ENCODE measurements at places on chromosomes 11 and 22. TPM values are rescaled to one million over a fixed set of nuclear protein-coding genes. Genes with fewer than 3 reads are reported as not detected.

The SRPRA gene
- 13.9 TPM for total RNA-seq

The TUB gene
- total RNA-seq = 12.1 TPM

The LYVE1 gene
- total RNA-seq = 10.7 TPM

The OR8D4 gene
- not detected for total RNA-seq

The KIRREL3 gene
- 1.7 TPM for total RNA-seq

The NCAM1 gene
- 31.9 TPM for total RNA-seq

The PPP2R5B gene
- total RNA-seq = 25.7 TPM

The GPR83 gene
- total RNA-seq = not detected

DNA sequence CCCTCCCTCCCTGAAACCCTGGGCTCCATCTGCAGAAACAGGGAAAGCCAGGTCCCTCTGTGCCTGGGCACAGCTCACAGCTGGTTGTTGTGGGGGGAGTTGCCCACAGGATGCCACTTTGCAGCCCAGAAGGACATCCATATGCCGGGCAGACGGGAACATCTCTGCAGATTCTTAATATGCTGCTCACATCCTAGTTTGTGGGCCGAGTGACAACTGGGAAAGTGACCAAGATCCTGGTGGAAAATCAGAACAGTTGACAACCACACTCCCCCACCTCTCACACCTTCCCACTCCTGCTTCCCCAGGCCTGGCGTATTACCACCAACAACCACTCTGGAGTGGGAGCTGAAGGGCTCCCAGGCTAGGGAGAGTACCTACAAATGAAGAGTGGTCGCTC, 7.3 kb upstream of the SCGB1A1 start:
- no peak for DNase-seq
- no peaks in the 10 kb centered on the region for H3K27me3 ChIP-seq
- H3K4me1 ChIP-seq = no peaks in the 10 kb centered on the region
- H3K4me3 ChIP-seq = no peak overlapping the region
- no peaks in the 10 kb centered on the region for H3K36me3 ChIP-seq
- no peak overlapping the region for H3K27ac ChIP-seq

- no peak overlapping the region for H3K27ac ChIP-seq
- no peak overlapping the region for H3K4me3 ChIP-seq
- DNase-seq = no peak
- H3K27me3 ChIP-seq = no peaks in the 10 kb centered on the region
These were observed 10.7 kb downstream of the VSIG10L2 start for GRCh38 chr11:125956391-125957134.

- peaks cover 7% of the 10 kb centered on the region for H3K4me1 ChIP-seq
- H3K27me3 ChIP-seq = no peaks in the 10 kb centered on the region
- H3K36me3 ChIP-seq = no peaks in the 10 kb centered on the region
- no peak overlapping the region for H3K4me3 ChIP-seq
- DNase-seq = no peak
These were observed 61.7 kb downstream of the CHRDL2 start for GRCh38 chr11:74669211-74670160.

DNA sequence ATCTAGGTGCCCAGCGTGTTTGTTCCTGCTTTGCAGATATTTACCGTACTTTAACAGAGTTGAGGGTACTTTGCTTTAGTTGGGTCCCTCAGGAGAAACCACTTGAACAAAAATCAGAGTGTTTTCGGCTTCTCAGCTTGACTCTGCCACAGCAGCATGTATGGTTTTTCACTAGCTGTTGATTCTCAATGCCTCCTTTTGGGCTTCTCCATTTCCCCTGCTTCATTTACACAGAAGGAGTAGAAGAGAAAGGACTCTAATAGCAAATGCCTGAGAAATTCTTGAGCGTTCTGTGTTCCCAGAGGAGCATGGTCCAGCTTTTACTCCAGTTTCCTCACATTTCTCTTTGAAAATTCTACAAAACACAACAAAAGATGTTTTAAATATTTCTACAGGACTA, 252.1 kb upstream of the CCDC179 start:
- no peak for DNase-seq
- peaks cover 8% of the 10 kb centered on the region for H3K4me1 ChIP-seq
- no peaks in the 10 kb centered on the region for H3K27me3 ChIP-seq

- peaks cover 15% of the 10 kb centered on the region for H3K27me3 ChIP-seq
- no peak overlapping the region for H3K27ac ChIP-seq
- no peaks in the 10 kb centered on the region for H3K36me3 ChIP-seq
- peaks cover 8% of the 10 kb centered on the region for H3K4me1 ChIP-seq
- DNase-seq = no peak
These were observed 13.3 kb downstream of the WT1 start for GRCh38 chr11:32421992-32422391.

GRCh38 chr11:111513240-111513605, 1.0 kb upstream of the BTG4 start:
- H3K36me3 ChIP-seq = no peaks in the 10 kb centered on the region
- no peak overlapping the region for H3K27ac ChIP-seq
- DNase-seq = no peak
- peaks cover 55% of the 10 kb centered on the region for H3K27me3 ChIP-seq
- peaks cover 26% of the 10 kb centered on the region for H3K4me1 ChIP-seq

GRCh38 chr11:116179401-116179800, 593.4 kb downstream of the BUD13 start:
- no peak overlapping the region for H3K27ac ChIP-seq
- no peaks in the 10 kb centered on the region for H3K36me3 ChIP-seq
- no peak for DNase-seq
- H3K4me1 ChIP-seq = peaks cover 8% of the 10 kb centered on the region
- H3K4me3 ChIP-seq = no peak overlapping the region
- H3K27me3 ChIP-seq = no peaks in the 10 kb centered on the region

DNA sequence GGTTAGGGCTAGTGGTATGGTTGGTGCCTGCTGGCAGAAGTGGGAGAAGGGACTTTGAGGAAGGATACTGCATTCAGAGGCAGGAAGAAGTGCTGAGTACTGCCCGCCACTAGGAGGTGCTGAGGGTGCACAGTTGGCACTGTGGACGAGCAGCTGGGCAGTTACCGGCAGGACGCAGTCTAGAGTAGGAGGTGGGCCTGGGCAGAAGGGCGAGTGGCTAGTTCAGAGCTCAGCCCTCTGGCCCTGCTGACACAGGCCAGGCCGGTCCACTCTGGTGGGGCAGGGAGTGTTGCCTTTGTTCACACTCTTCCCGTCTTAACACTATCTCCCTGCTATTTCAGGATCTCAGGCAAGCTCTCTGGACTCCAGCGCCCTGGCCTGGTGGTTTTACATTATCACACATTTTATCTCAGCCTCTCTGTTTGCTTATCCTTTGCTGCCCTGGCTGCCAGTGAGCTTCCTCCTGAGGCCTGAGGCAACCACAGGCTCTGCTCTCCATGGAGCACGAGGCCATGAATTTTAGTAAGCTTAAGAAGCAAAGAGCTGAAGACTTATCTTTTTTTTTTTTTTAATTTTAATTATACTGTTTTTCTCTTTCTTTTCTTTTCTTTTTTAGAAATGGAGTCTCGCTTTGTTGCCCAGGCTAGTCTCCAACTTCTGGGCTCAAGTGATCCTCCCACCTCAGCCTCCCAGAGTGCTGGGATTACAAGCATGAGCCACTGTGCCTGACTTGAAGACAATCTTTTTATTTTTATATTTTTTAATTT, 26.9 kb downstream of the SNAP29 start:
- peaks cover 87% of the 10 kb centered on the region for H3K36me3 ChIP-seq
- H3K4me1 ChIP-seq = peaks cover 9% of the 10 kb centered on the region
- H3K27ac ChIP-seq = peak overlapping the region; percentile 86

- no peak overlapping the region for H3K4me3 ChIP-seq
- DNase-seq = no peak
- H3K36me3 ChIP-seq = no peaks in the 10 kb centered on the region
- no peak overlapping the region for H3K27ac ChIP-seq
- no peaks in the 10 kb centered on the region for H3K4me1 ChIP-seq
These were observed 3.6 kb upstream of the CCDC81 start for GRCh38 chr11:86370922-86371594.

- DNase-seq = no peak
- H3K27me3 ChIP-seq = no peaks in the 10 kb centered on the region
- peaks cover 90% of the 10 kb centered on the region for H3K4me1 ChIP-seq
- H3K36me3 ChIP-seq = peaks cover 27% of the 10 kb centered on the region
- H3K27ac ChIP-seq = peak overlapping the region; percentile 63
These were observed 6.6 kb upstream of the CDC42BPG start for GRCh38 chr11:64850979-64851567.

DNA sequence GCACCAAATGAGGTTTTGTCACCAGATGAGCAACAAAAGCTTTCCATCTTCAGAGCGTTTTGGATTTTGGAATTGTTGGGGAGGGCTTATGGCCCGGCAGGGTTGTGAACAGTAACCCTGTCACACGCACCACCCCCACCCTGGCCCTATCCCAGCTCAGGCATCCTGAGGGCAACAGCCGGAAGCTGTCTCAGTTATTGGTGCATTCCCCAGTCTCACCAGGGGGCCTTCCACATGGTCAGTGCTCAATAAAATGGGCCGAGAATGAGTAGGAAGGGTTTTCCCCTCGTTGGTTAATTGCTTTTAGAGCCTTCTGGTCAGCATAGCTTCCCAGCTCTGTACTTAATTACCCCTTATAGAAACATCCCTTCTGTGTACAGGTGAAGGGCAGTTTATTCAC, 46.0 kb downstream of the LRP5 start:
- H3K27ac ChIP-seq = no peak overlapping the region
- H3K36me3 ChIP-seq = peaks cover 55% of the 10 kb centered on the region
- H3K4me3 ChIP-seq = no peak overlapping the region
- H3K4me1 ChIP-seq = peaks cover 47% of the 10 kb centered on the region

GRCh38 chr22:21755851-21756284, 20.3 kb upstream of the YPEL1 start:
- no peak for DNase-seq
- H3K27me3 ChIP-seq = no peaks in the 10 kb centered on the region
- peaks cover 32% of the 10 kb centered on the region for H3K36me3 ChIP-seq

DNA sequence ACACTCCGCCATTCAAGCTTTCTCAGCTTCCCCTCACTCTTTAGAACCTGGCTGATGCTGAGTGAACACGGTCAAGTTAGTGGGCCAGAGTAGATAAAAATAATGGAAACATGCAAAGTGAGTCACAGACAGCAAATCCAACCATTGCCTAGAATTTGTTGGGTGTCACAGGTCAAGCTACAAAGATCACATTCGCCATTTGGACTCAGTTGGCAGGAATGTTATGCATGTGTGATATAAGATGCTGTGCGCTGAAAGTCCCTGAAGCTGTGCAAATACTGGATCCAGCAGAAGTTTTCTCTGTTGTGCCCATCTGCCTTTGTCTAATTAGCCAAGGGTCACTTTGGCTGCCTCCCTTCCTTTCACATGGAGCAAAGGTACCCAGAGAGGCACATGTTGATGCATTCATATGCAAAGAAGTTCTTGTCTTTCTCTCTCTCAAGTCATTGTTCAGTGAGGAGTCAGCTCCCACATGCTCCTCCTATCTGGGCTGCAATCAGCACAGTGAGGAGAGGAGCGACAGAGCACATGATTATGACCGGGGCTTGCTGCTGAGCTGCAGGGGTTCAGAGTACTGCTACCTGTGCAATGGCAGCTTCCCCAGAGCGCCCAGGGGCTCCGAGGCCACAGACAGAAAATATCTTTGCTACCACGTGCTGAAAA, 39.7 kb downstream of the FLI1 start:
- H3K36me3 ChIP-seq = no peaks in the 10 kb centered on the region
- no peak for DNase-seq
- H3K4me1 ChIP-seq = peaks cover 16% of the 10 kb centered on the region

GRCh38 chr11:57124505-57124904, 57.2 kb upstream of the LRRC55 start:
- no peak overlapping the region for H3K4me3 ChIP-seq
- no peaks in the 10 kb centered on the region for H3K4me1 ChIP-seq
- no peak overlapping the region for H3K27ac ChIP-seq
- no peaks in the 10 kb centered on the region for H3K36me3 ChIP-seq
- DNase-seq = no peak

GRCh38 chr11:127998421-127998820, 588.9 kb downstream of the ETS1 start:
- no peaks in the 10 kb centered on the region for H3K36me3 ChIP-seq
- no peak overlapping the region for H3K4me3 ChIP-seq

GRCh38 chr11:104699981-104700380, 198.3 kb downstream of the CASP12 start:
- no peak for DNase-seq
- H3K4me3 ChIP-seq = no peak overlapping the region
- H3K36me3 ChIP-seq = no peaks in the 10 kb centered on the region
- no peaks in the 10 kb centered on the region for H3K27me3 ChIP-seq

- no peaks in the 10 kb centered on the region for H3K4me1 ChIP-seq
- peaks cover 81% of the 10 kb centered on the region for H3K36me3 ChIP-seq
- H3K27ac ChIP-seq = no peak overlapping the region
- DNase-seq = no peak
- H3K4me3 ChIP-seq = no peak overlapping the region
These were observed 98.8 kb upstream of the BID start for GRCh38 chr22:17873116-17873515.

GRCh38 chr11:86136538-86136937, 67.7 kb upstream of the PICALM start:
- no peaks in the 10 kb centered on the region for H3K36me3 ChIP-seq
- peaks cover 22% of the 10 kb centered on the region for H3K4me1 ChIP-seq
- H3K27me3 ChIP-seq = no peaks in the 10 kb centered on the region
- no peak overlapping the region for H3K27ac ChIP-seq

GRCh38 chr22:26570864-26571525, 18.9 kb downstream of the TPST2 start:
- H3K4me1 ChIP-seq = peaks cover 29% of the 10 kb centered on the region
- H3K27me3 ChIP-seq = no peaks in the 10 kb centered on the region
- no peaks in the 10 kb centered on the region for H3K36me3 ChIP-seq
- H3K27ac ChIP-seq = no peak overlapping the region

- no peaks in the 10 kb centered on the region for H3K36me3 ChIP-seq
- no peak overlapping the region for H3K27ac ChIP-seq
- no peak overlapping the region for H3K4me3 ChIP-seq
- H3K4me1 ChIP-seq = peaks cover 80% of the 10 kb centered on the region
- H3K27me3 ChIP-seq = no peaks in the 10 kb centered on the region
These were observed 19.7 kb downstream of the ZNRF3 start for GRCh38 chr22:28903080-28903479.

- H3K4me1 ChIP-seq = no peaks in the 10 kb centered on the region
- H3K27ac ChIP-seq = no peak overlapping the region
- H3K4me3 ChIP-seq = no peak overlapping the region
- H3K27me3 ChIP-seq = no peaks in the 10 kb centered on the region
- no peaks in the 10 kb centered on the region for H3K36me3 ChIP-seq
These were observed 2.5 kb downstream of the OVCH2 start for GRCh38 chr11:7703740-7704139.

GRCh38 chr11:103114836-103115235, 5.6 kb downstream of the DYNC2H1 start:
- no peak overlapping the region for H3K27ac ChIP-seq
- H3K4me1 ChIP-seq = peaks cover 4% of the 10 kb centered on the region
- H3K27me3 ChIP-seq = no peaks in the 10 kb centered on the region
- no peaks in the 10 kb centered on the region for H3K36me3 ChIP-seq
- no peak for DNase-seq

- H3K4me3 ChIP-seq = no peak overlapping the region
- no peaks in the 10 kb centered on the region for H3K36me3 ChIP-seq
- H3K4me1 ChIP-seq = peaks cover 9% of the 10 kb centered on the region
- no peak for DNase-seq
- H3K27me3 ChIP-seq = no peaks in the 10 kb centered on the region
- H3K27ac ChIP-seq = no peak overlapping the region
These were observed 189.8 kb downstream of the CSNK2A3 start for GRCh38 chr11:11163236-11163635.
